ENCODE measurements at places on chromosomes 6 and 20. TPM values are rescaled to one million over a fixed set of nuclear protein-coding genes. Genes with fewer than 3 reads are reported as not detected.
A peak's percentile ranks its signal among the peaks of the same experiment; 100 is the strongest.

The PLG gene
- not detected for total RNA-seq

The MCCD1 gene
- total RNA-seq, result not detected

The RSPO4 gene
- total RNA-seq, result not detected

The TRIM38 gene
- 13.0 TPM for total RNA-seq

The AHI1 gene
- 44.5 TPM for total RNA-seq

The NKX2-4 gene
- not detected for total RNA-seq

The KCNQ2 gene
- 0.36 TPM for total RNA-seq

The HCRTR2 gene
- total RNA-seq, result not detected

The NKX2-2 gene
- not detected for total RNA-seq

The SNRPB gene
- total RNA-seq, result 109 TPM

The NR2E1 gene
- not detected for total RNA-seq

The NHSL1 gene
- 6.2 TPM for total RNA-seq

DNA sequence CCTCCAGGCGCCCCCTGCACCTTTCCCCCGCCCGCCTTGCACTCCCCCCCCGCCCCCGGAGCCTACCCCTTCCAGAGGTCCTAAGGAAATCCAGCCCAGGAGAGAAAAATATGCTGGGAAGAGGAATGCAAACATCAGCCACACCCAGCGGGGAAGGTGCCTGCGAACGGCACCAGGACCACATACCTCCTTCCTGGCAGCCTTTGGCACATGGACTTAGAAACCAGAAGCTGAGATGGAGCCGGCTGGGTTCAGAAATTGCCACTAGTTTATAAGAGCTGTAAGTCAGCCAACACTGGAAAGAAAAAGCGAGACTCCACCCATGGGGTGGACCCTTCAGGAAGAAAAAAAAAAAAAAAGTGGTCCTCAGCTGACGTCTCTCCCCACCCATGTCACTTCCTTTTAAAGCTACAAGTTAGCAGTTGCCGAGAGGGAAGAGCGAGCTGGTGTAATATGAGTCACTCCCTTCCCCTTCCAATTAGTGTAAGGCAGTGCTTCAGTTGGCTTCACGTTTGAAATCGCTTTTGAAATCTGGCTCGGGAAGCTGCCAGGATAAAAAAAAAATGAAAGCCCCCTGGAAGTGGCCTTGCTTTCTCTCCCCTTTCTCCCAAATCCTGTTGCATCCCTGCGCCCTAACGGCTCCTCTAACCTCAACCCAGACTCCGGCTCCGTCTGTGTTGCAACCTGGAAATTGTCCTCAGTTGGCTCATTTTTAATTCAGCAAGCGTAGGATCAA lies at the start of gene AGPAT4:
Gene AGPAT4, minus strand, starts transcription at position 310 of the 736 bp plus-strand sequence. CDS start 41,848 bp downstream, outside the sequence.
- DNase-seq, result peak; percentile 93
- no peaks in the 10 kb centered on the region for H3K27me3 ChIP-seq
- H3K4me3 ChIP-seq, result peak within 1 kb of the TSS; percentile 78
- no peaks in the 10 kb centered on the region for H3K36me3 ChIP-seq
- H3K27ac ChIP-seq, result peak within 1 kb of the TSS; percentile 90

GRCh38 chr6:93823489-93823888 lies 404.1 kb upstream of the EPHA7 start:
- no peak for DNase-seq
- H3K4me3 ChIP-seq, result no peak overlapping the region
- H3K27me3 ChIP-seq, result no peaks in the 10 kb centered on the region
- H3K27ac ChIP-seq, result no peak overlapping the region

DNA sequence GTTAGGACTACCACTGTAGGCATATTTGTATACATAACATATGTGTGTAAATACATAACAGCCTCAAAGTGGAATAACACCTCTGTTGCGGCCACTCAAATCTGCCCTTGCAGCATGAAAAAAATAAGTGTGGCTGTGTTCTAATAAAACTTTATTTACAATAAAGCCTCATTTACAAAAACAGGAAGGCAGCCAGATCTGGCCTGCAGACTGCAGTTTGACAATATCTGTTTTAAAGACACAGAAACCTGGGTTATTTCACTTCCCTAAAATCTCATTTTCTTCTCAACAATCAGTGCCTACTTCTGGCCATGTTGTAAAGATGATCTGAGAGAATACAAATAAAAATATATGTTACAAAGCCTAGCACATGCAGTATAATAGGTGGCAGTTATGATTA lies 53.9 kb upstream of the SCML4 start:
- H3K27me3 ChIP-seq, result no peaks in the 10 kb centered on the region
- H3K27ac ChIP-seq, result no peak overlapping the region

DNA sequence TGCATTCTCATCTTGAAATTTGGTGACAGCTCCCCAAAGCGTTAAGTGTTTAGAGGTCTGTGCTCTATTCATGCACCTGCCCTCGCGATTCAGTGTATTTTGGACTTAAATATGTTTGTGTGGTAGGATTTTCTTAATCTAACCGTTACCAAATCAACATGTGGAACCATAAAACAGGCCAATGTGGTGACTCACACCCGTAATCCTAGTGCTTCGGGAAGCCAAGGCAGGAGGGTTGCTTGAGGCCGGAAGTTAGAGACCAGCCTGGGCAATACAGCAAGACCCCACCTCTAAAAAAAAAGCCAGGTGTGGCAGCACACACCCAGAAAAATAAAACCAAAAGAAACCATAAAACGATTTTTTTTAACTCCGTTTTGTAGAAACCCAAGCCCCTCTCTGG lies 31.5 kb downstream of the PYGB start:
- H3K4me3 ChIP-seq, result no peak overlapping the region
- no peaks in the 10 kb centered on the region for H3K4me1 ChIP-seq
- no peaks in the 10 kb centered on the region for H3K27me3 ChIP-seq
- H3K36me3 ChIP-seq, result peaks cover 87% of the 10 kb centered on the region
- no peak overlapping the region for H3K27ac ChIP-seq

- H3K4me3 ChIP-seq, result no peak overlapping the region
- H3K27me3 ChIP-seq, result no peaks in the 10 kb centered on the region
- DNase-seq, result no peak
- H3K27ac ChIP-seq, result no peak overlapping the region
- peaks cover 36% of the 10 kb centered on the region for H3K4me1 ChIP-seq
- no peaks in the 10 kb centered on the region for H3K36me3 ChIP-seq
Measured at GRCh38 chr6:30837432-30837831, 46.9 kb upstream of the DDR1 start.

- DNase-seq, result no peak
- no peaks in the 10 kb centered on the region for H3K36me3 ChIP-seq
- no peaks in the 10 kb centered on the region for H3K27me3 ChIP-seq
- no peak overlapping the region for H3K4me3 ChIP-seq
Measured at GRCh38 chr6:12528581-12529363, 187.8 kb upstream of the PHACTR1 start.

DNA sequence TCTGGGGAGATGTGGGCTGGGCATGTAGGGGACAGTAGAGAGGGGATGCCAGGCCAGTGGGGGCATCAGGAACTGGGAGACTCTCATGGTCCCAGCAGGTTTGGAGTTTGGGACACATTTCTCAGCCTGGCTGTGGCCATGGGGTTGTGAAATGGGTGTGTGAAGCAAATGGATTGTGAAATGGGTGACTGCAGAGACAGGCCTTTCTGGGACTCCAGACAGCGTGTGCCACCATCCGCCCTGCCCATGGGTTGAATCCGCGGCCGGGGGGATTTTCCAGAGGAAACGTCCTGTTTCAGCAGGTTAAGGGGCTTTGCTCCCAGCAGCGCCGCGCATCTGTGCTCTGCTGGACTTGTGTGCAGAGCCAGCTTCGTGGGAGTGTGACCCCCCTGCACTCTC lies 3.7 kb upstream of the PMEPA1 start:
- no peak overlapping the region for H3K27ac ChIP-seq
- no peaks in the 10 kb centered on the region for H3K36me3 ChIP-seq
- H3K27me3 ChIP-seq, result no peaks in the 10 kb centered on the region
- DNase-seq, result peak; percentile 84
- no peak overlapping the region for H3K4me3 ChIP-seq

DNA sequence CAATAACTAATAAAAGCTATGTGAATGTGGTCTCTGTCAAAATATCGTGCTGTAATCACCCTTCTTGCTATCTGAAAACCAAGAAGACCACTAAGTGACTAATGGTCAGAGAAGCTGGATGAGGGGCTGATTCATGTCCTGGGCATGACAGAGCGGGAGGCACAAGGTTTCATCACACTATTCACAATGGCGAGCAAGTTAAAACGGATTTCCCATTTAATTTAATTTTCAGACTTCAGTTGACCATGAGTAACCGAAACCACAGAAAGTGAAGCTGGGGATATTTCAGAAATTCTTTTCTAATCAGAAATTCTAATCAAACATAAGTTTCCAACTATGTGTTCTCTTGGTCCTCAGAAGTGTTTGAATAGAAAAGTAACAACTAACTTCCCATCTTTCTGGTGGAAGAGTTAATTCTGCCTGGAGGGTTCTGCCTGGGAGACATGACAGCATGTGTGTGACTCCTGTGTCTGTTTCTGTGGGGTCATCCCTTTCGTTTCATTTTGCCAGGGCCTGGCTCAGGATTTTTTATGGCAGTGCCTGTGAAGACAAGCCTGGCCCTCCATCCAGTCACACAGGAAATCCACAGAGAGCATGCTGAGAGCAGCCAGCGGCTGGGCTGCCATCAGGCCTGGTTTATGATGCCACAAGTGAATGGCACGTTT lies 98.9 kb downstream of the FAM120B start:
- peak; percentile 94 for DNase-seq
- peaks cover 32% of the 10 kb centered on the region for H3K4me1 ChIP-seq
- no peaks in the 10 kb centered on the region for H3K27me3 ChIP-seq
- peak overlapping the region; percentile 93 for H3K27ac ChIP-seq
- H3K4me3 ChIP-seq, result peak overlapping the region; percentile 3

GRCh38 chr6:57173886-57174510 lies 1.9 kb downstream of the BAG2 start:
- H3K4me1 ChIP-seq, result peaks cover 36% of the 10 kb centered on the region
- DNase-seq, result peak; percentile 86
- peak overlapping the region; percentile 89 for H3K4me3 ChIP-seq
- H3K27ac ChIP-seq, result peak overlapping the region; percentile 91
- H3K36me3 ChIP-seq, result peaks cover 9% of the 10 kb centered on the region

DNA sequence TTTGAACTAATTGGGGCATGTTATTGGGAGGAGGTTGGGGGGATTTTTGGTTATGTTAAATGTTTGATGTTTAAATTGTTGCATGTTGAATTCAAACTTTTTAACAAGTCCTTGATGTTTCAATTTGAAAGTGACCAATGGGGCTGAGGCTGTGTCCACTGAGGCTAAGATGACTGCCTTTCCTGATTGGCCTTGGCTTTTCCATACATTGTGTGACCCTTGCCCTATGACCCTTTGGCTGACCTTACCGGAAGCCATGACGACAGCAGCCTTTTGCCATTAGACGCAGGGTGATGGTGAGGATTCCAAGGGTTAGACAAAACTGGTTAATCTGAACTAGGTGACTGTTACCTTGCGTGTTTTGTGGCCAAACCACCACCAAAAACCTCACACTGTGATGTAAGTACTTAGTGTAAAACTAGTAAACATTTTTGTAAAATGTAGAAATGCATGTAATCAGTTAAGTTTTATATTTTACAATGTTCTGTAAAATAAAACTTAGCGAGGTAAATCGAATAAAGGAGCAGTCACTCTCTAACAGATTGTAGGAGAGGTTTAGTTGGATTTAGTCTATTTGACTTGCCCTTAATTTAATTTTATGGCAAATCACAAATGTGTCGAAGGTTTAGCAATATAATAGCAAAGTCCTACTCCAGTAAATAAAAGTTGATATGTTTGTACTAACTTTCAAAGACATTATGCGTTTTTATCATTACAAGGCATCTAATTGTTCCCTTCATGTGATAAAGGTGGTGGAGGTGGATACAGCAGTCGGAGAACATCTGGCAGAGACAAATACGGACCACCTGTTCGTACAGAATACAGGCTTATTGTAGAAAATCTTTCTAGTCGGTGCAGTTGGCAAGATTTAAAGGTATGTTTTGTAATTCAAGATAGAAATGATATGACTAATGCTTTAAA lies 1.6 kb downstream of the SRSF6 start:
- peak overlapping the region; percentile 64 for H3K27ac ChIP-seq
- peaks cover 54% of the 10 kb centered on the region for H3K36me3 ChIP-seq
- no peak for DNase-seq
- peak overlapping the region; percentile 86 for H3K4me3 ChIP-seq
- peaks cover 16% of the 10 kb centered on the region for H3K4me1 ChIP-seq

DNA sequence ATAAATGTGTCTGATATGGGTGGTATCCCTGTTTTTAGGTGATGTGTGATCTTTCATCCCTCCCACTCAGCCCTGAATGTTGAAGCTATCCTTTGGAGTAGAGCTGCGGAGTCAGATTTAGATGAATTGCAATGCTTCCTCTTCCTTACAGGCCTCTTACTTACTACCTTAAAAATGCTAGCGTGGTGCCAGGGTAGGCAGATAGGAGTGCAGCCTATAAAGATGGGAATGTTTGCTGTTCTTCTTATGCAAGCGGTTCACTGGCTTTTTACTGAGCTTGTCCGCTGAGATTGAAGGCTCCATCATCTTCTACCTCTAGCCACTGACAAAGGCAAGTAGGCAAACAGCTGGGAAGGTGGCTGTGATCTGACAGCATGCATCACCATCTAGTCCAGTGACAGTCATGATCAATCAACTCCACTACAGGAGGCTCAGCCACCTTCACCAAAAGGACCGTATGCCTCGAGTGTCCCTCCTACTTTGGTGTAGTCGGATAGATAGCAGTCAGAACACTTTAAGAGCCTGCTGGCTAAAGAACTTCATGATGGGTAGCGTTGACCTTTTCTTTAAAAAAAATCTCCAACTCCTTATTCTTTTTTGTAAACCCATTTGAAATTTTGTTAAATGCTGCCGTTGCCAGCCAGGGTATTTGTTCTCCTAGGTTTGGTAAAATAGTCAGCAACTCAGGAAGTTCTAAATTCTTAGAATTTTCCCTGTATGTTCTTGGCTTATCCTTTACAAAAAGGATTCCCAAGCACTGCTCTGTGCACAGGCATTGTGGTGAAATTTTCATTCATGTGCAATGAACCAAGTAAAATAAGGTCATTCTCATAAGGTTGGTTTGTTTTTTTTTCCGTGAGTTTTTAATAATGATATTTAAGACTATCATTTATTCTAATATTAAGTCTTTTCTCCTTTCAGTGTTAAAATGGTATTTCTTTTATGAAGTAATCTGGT lies 169.6 kb downstream of the MTHFD1L start:
- no peak for DNase-seq
- H3K4me3 ChIP-seq, result no peak overlapping the region
- H3K27me3 ChIP-seq, result no peaks in the 10 kb centered on the region
- peaks cover 16% of the 10 kb centered on the region for H3K4me1 ChIP-seq
- peaks cover 26% of the 10 kb centered on the region for H3K36me3 ChIP-seq
- H3K27ac ChIP-seq, result peak overlapping the region; percentile 85

- no peak overlapping the region for H3K4me3 ChIP-seq
- H3K27me3 ChIP-seq, result no peaks in the 10 kb centered on the region
- no peaks in the 10 kb centered on the region for H3K36me3 ChIP-seq
- no peaks in the 10 kb centered on the region for H3K4me1 ChIP-seq
- no peak for DNase-seq
Measured at GRCh38 chr6:156713548-156713947, 63.6 kb upstream of the ARID1B start.

DNA sequence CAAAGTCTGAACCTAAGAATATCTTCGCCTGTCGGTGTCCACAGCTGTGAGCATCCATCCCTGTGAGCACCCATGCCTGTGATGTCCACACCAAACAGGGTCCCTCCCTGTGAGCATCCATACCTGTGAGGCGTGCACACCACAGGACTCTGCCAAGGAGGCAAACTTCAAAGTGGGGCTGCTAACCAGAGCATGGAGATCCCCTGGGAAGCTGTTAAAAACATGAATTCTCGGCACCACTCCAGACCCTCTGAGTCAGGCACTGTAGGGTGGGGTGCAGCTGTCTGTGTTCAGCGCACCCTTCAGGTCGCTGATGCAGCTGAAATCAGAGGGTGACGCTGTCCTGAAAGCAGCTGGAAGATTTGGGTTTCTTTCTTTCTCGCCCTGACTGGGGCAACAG lies 85.4 kb upstream of the NXT1 start:
- H3K27me3 ChIP-seq, result no peaks in the 10 kb centered on the region
- no peak for DNase-seq

Data from osteoblast (primary cell).